Stimulated activated CD8-positive, alpha-beta memory T cell treated with anti-CD3 and anti-CD28 coated beads, Interleukin-7, amount 100 ng/mL, for 4 hours (primary cell): ENCODE measurements at places on chromosomes 2 and 18.

- no peak for DNase-seq
These were observed 176.4 kb downstream of the ALK start for GRCh38 chr2:29744976-29745375.

- DNase-seq = no peak
These were observed 252.7 kb downstream of the NR4A2 start for GRCh38 chr2:156079845-156080244.

DNA sequence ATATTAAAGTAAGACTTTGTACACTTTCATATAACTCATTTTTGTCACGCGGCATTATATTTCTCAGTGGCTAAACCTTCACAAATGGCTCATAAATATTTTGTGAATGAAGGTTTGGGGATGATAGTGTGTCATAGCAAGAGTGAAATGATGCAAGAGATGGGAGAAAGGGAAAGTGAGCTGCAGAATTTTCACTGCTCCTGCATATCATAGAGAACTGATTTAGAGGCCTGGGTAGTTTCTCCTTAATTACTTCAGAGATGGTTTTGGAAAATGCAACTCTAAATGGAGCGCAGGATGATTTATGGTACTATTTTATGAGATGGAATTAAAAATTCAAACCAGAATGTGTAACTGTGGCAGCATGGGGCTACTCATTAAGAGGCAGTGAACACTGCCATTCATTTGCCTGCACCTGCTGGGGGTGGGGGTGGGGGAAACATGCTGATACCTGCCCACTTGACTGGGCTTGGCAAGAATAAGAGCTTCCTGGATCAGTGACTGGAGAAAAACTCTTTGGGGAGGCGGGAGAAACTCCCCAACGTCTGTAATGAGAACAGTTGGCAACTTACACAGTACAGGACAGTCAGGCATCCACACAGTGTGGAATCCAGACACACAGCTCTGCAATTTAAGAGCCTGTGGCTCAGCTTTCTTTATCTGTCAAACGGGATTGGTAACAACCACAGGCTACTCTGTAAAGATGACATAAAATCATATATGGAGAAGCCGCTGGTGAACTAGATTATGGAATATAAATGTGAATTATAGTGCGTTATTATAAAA, 941.9 kb downstream of the SLC4A3 start:
- DNase-seq = no peak

- no peak for DNase-seq
These were observed 666.4 kb upstream of the ZEB2 start for GRCh38 chr2:145186303-145186702.

DNA sequence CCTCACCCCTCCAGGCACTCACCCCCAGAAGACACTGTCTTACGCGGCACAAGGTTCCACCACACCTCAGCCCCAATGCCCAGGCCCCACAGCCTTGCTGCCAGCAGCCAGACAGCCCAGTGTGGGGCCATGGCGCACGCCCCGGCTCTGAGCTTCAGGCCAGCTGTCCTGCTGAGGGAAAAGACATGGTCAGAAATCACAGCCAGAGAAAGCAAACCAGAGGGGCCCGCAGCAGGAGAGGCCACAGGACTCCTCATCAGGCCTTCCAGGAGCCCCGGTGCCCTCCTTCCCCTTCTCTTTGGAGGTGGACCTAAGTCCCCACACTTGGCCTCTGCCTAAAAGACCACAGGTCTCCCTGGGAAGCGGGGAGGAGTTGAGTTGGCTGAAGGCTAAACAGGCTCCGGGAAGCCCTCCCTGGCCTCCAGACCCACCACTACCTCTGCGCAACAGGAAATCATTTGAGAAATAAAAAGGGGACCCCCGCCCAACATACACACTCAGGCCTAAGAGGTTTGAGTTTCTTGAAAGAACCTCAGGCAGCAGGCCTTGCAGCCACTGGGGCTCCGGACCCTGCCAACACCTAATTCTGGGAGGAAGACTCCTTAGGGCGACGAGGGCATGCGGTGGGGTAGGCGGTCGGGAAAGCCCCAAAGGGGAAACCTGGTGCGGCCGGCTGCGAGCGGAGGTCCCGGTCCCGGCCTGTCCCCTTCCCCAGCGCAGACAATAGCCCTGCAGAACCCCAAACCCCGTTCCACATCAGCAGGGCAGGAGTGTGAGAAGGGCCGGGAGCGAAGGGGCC, 1.9 kb downstream of the SEMA4C start:
- no peak for DNase-seq

- DNase-seq = no peak
These were observed 33.6 kb upstream of the MAPRE3 start for GRCh38 chr2:26936855-26937254.

GRCh38 chr2:48309900-48310299, 220.1 kb upstream of the STON1 start:
- DNase-seq = no peak

DNA sequence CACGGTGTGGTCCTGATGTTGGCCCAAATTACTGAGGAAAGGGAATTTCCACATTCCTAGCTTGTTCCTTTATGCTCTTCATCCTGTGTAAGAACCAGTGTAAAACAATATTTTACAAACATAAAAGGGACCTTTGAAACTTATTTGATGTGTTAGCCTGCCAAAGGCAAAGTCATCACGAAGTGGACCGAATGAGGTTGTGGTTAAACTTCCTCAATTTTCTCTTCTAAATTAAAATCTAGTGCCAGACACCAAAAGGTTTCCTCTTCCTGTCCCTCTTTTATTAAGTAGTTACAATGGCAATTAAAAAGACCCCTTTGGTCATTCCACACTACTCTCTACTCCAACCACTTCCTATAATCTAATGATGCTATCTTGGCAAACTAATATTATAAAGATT, 279.8 kb downstream of the AFF3 start:
- DNase-seq = no peak

DNA sequence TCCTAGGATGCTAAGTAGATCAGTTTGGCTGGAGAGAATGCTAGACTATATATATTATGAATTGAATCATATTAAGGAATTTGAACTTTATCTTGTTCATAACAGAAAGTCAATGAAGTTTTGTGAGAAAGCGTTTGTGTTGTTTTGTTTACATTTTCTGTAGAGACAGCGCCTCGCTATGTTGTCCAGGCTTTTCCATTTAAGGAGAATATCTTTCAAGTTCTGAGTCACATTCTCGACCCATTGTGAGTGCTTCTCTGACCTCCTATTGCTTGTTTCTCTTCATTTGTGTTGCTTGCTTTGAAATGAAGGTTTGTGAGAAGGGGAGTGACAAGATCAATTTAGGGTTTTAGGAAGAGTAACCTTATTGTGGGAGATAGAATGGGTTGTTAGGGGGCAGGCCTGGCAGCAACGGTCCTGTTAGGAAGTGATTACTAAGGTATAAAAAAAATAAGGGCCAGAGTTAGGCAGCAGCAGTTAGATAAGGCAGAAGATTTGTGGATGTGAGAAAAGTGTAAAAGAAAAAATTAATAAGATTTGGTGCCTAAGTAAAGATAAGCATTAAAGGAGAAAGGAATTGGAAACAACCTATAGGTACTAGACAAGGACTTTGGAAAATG, 47.6 kb upstream of the ACVR1 start:
- DNase-seq = no peak

DNA sequence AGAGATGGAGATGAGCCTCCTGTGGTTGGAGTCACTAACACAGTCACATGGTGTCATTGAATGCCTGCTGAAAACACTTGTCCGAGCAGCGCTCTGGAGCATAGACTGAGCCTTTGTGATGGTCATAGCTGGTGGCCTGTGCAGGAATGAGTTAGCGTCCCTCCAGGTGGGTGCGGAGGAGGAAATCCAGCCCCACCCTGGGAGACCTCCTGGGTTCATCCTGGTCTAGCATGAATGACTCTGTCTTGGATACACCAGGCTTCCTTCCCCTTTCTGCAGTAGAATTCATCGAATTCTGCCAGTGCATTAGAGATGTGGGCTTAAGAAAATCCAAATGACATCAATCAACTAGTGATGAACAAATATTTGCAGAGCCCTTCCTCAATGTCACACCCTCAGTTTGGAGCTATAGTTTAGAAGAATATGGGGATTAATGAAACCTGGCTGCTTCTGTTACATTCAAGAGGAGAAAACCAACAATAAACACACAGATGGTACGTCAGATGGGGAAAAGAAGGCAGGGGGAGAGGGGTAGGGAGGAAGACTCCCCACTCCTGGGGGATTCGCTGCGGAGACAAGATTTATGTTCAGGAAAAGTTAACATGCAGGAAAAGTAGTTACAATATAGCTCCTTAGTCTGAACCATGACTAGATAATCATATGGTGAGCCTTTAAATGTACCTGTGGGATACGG, 136.7 kb downstream of the DDX1 start:
- DNase-seq = no peak

DNA sequence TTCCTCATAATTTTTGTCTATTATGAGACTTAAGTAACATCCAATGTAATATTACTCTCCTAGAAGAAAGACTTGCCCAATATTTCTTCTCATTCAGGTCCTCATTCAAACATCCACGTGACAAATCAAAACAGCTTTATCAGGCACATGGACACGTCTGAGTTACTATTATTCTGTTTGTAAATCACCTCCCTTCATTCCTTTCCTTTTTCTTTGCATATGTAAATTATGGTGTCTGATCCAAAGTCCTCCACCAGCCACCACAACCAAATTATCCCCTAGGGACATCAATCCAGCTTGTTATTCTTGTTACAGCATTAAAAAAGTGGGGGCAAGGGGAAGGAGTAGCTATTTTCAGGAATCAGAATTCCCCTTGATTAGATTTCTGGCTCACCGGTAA, 7.1 kb downstream of the TMEM163 start:
- DNase-seq = no peak

DNA sequence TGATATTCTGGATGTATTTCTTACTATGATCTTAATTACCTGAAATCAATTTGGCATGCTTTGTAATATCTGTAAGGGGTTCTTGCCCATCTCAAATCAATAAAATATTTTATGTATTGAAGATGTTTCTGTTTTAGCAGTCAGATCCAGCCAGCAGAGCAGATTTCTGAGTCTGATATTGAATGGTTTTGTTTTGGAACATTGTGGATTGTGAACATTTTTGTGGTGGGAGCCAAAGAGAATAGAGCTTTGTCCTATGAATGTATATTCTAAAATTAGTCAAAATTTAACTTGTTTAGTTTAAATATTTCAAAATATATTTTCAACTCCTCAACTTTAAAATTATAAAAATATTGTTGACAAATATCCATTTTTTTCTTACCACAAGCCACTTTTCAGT, 197.0 kb downstream of the UBE2E3 start:
- no peak for DNase-seq

DNA sequence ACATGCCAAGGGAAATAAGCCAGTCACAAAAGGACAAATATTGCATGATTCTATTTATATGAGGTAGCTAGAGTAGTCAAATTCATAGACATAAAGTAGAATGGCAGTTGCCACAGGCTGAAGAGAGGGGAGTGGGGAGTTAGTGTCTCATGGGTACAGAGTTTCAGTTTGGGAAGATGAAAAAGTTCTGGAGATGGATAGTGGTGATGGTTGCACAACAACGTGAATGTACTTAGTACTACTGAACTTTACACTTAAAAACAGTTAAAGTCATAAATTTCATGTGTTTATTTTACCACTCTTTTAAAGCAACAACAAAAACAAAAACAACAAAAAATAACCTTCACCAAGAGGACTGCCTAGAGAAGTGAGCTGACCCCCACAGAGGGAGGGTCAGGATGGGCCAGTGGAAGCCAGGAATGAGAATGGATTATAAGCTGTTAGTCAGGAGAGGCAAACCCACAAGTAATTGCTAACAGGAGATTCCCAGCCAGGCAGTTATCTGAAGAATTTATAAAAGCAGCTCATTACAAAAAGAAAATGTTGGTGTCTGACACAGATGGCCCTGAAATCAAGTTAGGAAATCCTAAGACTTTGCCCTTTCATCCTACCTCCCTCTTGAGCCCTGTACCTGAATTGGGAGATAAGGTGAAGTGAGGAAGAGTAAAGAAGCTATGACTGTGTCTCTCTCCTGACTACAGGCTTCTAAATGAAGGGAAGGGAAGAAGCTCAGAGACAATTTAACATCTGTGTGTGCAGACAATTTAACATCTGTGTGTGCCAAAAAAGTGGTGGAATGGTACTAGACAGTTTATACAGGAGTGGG, 263.4 kb downstream of the PDE11A start:
- no peak for DNase-seq

DNA sequence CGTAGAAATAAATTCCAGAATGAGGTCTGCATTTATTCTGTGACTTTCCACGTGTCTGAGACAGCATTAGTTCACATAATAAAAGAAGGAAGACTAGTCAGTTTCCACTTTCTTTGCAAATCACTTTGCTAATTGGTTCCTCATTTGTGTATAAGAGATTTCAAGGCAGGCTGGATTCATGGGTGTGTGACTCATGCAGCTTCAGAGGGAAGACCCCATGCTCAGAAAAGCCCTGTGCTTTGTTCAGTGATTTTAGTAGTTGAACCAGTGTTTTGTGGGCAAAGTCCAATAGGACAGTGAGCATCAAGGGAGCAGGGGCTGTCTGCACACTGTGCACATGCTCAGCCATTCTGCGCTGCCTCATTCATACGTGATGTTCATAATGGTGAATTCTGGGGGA, 297.8 kb downstream of the DLGAP1 start:
- DNase-seq = no peak

GRCh38 chr2:121284463-121285449, at the start of gene TFCP2L1:
Gene TFCP2L1, minus strand, starts transcription at chr2:121285202. Its CDS starts 93 bp downstream, at chr2:121285109.
- no peak for DNase-seq

GRCh38 chr2:207164006-207164831, 1.5 kb downstream of the KLF7 start:
- peak; percentile 26 for DNase-seq

- no peak for DNase-seq
These were observed 2.1 kb downstream of the PLA2R1 start for GRCh38 chr2:160060297-160060696.

DNA sequence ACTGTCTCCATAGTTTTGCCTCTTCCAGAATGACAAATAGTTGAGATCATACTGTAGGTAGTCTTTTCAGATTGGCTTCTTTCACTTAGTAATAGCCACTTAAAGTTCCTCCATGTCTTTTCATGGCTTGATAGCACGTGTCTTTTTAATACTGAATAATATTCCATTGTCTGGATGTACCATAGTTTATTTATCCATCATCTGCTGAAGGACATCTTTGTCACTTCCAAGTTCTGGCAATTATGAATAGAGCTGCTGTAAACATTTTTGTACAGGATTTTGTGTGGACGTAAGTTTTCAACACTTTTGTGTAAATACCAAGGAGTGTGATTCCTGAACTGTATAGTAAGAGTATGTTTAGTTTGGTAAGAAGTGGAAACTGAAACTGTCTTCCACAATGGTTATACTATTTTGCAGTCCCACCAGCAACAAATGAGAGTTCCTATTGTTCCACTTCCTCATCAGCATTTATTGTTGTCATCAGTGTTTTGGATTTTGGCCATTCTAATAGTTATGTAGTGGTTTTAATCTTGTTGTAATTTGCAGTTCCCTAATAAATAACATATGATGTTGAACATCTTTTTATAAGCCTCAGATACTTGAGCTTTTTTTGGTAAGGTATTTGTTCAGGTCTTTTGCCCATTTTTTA, 18.9 kb downstream of the LTBP1 start:
- DNase-seq = no peak

DNA sequence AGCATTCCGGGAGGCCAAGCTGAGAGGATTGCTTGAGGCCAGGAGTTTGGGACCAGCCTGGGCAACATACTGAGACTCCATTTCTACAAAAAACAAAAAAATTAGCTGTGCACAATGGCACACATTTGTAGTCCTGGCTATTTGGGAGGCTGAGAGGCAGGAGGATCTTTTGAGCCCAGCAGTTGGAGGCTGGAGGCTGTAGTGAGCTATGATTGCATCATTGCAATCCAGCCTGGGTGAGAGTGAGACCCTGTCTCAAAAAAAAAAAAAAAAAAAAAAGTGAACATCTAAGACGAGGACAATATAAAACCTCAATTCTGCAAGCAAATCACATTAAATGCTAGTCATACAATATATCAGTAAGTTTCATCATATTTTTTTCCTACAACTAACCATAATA, 2.8 kb upstream of the HAT1 start:
- no peak for DNase-seq

GRCh38 chr2:23616630-23617029, 231.7 kb downstream of the KLHL29 start:
- no peak for DNase-seq
